Smooth muscle cell of bladder (primary cell): ENCODE measurements at places on chromosomes 7 and 10. TPM values are rescaled to one million over a fixed set of nuclear protein-coding genes. Genes with fewer than 3 reads are reported as not detected.

RBM48 gene
- total RNA-seq = 6.5 and 8.2 TPM in 2 replicates

OR6V1 gene
- not detected in 2 replicates for total RNA-seq

SRI gene
- 80.6 and 135 TPM in 2 replicates for total RNA-seq

PON1 gene
- total RNA-seq = not detected in 2 replicates

ZNF853 gene
- 0.57 and 1.8 TPM in 2 replicates for total RNA-seq

CAPZA2 gene
- total RNA-seq = 81.8 and 131 TPM in 2 replicates

AFAP1L2 gene
- total RNA-seq = 0.09 and 0.14 TPM in 2 replicates

KLF14 gene
- total RNA-seq = 0.09 TPM in 1 of 2 replicates, not detected in the other

SPDYE1 gene
- total RNA-seq = not detected in 2 replicates

KLF6 gene
- total RNA-seq = 18.8 and 25.1 TPM in 2 replicates

CYP3A7 gene
- total RNA-seq = 0.14 and 0.46 TPM in 2 replicates

MKX gene
- 0.28 and 0.57 TPM in 2 replicates for total RNA-seq

ADAMTS14 gene
- total RNA-seq = 5.5 and 10.6 TPM in 2 replicates

ZPBP gene
- total RNA-seq = not detected in 2 replicates

FAM237B gene
- under 0.01 TPM in 1 of 2 replicates, not detected in the other for total RNA-seq

MLLT10 gene
- 32.9 and 44.0 TPM in 2 replicates for total RNA-seq

CDH23 gene
- total RNA-seq = 0.14 and 0.18 TPM in 2 replicates

RSPH10B gene
- 0.09 TPM in 1 of 2 replicates, not detected in the other for total RNA-seq

MYL10 gene
- total RNA-seq = not detected in 2 replicates

FAM241B gene
- 0.46 TPM in 1 of 2 replicates, not detected in the other for total RNA-seq

EPO gene
- not detected in 2 replicates for total RNA-seq

EPDR1 gene
- 42.5 and 112 TPM in 2 replicates for total RNA-seq

PLCE1 gene
- 0.28 and 0.55 TPM in 2 replicates for total RNA-seq

GPR15LG gene
- not detected in 2 replicates for total RNA-seq

FOXP2 gene
- total RNA-seq = 2.4 and 3.2 TPM in 2 replicates

OR2A7 gene
- total RNA-seq = 0.09 and 0.14 TPM in 2 replicates

FLNC gene
- 99.0 and 191 TPM in 2 replicates for total RNA-seq

KCNIP2 gene
- 0.28 and 1.8 TPM in 2 replicates for total RNA-seq

CLCN1 gene
- total RNA-seq = 0.09 and 0.14 TPM in 2 replicates

AKR1C8 gene
- total RNA-seq = not detected in 2 replicates

MOGAT3 gene
- not detected in 2 replicates for total RNA-seq

TFR2 gene
- total RNA-seq = 0.14 and 0.37 TPM in 2 replicates

ZNF138 gene
- total RNA-seq = 3.0 and 3.4 TPM in 2 replicates

CRYGN gene
- total RNA-seq = 0.14 and 0.74 TPM in 2 replicates
